ENCODE measurements at places on chromosomes 3 and 15. TPM values are rescaled to one million over a fixed set of nuclear protein-coding genes. Genes with fewer than 3 reads are reported as not detected.

The CCR1 gene
- 0.94 TPM for total RNA-seq

The SPESP1 gene
- total RNA-seq = 2.5 TPM

The PAQR9 gene
- total RNA-seq = 1.6 TPM

The CHRFAM7A gene
- 7.8 TPM for total RNA-seq

The ROPN1B gene
- 0.94 TPM for total RNA-seq

The ZBED2 gene
- total RNA-seq = not detected

The PPP2R3A gene
- 44.8 TPM for total RNA-seq

The PLAAT1 gene
- total RNA-seq = 7.8 TPM

The MFGE8 gene
- 38.5 TPM for total RNA-seq

The CCDC39 gene
- total RNA-seq = 0.63 TPM

The PRSS50 gene
- 0.31 TPM for total RNA-seq

The MAN2A2 gene
- total RNA-seq = 100 TPM
